ENCODE measurements at places on chromosomes 16 and 17.

DNA sequence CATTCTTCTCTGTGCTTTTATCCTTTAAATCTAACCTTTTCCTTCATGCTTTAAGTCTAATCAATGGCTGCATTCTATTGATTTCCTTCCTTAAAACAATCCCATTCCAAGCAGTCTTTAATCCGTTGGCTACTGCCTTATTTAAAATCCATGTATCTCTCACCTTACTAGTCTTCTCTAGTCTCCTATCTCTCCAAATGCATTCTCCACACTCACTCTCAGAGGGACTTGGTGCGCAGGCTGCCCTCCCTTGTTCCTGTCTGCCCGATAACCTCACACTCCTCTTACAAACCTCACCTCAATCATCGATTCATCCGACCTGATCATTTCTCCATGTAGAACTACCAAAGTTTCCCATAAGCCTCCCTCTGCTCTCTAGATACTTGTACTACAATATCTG is 23.1 kb downstream of the PSMD12 start:
- DNase-seq, result no peak

- no peak for DNase-seq
Observed at GRCh38 chr16:410516-411178, 9.0 kb downstream of the DECR2 start.

GRCh38 chr17:31534223-31534888 is 142.9 kb downstream of the RAB11FIP4 start:
- DNase-seq, result no peak

DNA sequence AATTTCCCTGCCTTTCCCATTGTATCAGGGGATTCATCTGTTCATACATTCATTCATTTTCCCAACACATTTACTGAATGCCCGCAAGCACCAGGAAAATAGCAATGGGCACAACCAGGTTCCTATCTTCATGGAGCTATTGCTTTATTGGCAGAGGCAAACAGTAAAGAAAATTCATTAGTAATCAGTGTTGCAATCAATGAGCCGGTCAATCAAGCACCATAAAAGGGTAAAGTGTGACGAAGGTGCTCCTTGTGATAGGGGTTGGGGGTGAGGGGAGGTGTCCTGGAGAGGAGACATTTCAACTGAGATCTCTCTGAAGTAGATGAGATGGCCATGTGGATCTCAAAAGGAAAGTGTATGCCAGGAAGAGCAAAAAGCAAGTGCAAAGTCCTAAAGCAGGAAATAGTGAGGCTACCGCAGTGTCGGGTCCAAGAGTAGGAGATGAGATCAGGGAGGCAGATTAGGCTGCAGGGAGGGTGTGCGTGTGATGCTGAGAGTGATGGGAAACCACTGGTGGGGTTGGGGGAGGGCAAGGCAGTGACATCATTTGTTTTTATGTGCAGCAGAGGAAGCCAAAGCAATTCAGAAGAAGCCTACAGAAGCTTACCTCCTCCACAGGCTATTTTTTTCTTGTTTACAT is 28.4 kb downstream of the CDH13 start:
- no peak for DNase-seq

DNA sequence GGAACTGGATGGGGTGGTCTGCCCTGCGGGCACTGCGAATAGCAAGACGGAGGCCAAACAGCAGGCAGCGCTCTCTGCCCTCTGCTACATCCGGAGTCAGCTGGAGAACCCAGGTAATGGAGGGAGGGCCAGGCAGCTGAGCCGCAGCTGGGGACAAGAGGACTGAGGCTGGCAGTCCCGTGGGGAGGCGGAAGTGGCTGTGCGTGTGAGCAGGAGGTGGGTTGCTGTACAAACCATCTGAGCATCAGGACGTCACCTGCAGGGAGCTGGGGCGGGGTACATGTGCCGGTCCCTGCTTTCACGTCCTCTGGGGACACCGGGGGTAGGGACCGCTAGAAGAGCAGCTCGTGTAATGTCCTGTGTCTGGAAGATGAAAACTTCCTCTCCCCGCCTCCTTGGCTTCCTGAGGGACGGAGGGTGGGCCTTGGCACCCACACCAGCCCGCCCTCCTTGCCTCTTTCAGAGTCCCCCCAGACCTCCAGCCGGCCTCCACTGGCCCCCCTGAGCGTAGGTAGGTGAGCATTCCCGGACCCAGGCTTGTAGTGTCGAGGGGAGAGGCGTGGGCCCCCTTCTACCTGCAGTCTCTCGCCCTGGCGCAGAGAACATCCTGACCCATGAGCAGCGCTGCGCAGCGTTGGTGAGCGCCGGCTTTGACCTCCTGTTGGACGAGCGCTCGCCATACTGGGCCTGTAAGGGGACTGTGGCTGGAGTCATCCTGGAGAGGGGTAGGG is 3.7 kb downstream of the ADAD2 start:
- DNase-seq, result peak; percentile 12

DNA sequence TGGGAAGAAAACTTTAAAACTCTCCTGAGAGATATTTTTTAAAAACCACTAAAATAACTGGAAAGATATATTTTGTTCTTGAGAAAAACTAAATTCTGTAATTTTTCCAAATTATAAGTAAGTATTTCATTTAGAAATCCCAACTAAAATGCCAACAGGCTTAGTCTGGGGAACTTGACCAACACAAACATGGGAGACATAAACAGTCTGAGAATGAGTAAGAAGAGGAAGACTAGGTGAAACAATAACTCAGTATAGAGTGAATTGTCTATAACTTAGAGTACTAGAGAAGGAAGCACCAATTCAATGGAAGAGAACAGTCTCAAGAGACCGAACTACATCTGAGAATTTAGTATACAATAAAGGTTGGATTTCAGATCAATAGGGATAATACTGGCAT is 2.9 kb downstream of the CMTM1 start:
- no peak for DNase-seq

DNA sequence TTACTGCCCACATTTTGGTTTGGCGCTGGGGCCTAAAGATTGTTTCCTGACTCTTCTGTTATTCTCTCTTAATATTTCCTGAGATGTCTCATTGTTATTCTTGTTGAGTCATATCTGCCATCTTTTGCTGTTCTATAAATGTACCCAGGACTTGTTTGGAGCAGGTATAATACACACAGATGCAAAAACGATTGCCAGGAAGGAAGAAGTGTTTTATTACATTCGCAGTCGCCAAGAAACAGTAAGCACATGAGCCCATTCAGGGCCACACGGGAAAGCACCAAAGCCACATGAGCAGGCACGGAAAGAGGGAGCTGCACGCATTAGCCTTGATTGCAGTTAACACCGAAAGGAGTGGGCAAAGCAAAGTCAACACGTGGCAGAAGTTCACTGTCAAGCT is 70.2 kb downstream of the ARHGAP44 start:
- DNase-seq, result no peak

GRCh38 chr17:41480136-41480535 is 815 bp downstream of the KRT35 start:
- no peak for DNase-seq

- no peak for DNase-seq
Observed at GRCh38 chr16:49836668-49837067, 19.2 kb downstream of the ZNF423 start.

GRCh38 chr16:30407804-30408534 is 563 bp downstream of the ZNF771 start:
- no peak for DNase-seq

DNA sequence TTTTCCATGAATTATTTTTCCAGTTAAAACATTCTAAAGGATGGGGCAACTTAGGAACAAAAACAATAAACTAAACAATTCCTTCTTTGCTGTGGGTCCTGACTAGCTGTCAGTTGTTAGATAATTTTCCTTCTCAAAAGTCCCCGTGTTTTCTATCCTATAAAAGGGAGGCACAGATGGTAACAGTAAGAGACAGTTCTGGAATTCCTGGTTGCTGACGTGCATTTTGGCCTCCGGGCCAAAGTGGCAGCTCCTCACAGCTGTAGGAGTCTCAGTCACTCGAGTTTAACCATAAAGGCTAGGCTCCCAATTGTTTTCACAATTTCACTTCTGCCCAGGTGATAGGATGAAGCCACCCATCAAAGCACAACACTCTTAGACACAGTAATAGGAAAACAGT is 77.0 kb upstream of the ZNF423 start:
- DNase-seq, result no peak

DNA sequence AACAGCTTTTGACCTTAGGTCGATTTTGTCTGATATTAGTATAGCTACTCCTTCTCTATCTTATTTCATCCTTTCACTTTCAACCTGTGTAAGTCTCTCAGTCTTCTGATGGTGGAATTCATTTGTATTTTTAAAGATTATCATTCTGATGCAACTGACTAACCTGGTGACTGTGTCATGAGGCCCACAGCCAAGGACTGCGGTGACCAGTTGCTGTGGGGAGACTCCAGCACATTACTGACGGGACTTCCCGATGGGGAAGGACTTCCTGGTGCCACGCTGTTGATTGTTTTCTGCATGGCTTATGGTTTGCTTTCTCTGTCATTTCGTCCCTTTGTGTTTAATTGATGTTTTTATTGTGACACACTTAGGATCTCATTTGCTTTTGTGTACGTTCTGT is 34.2 kb downstream of the RMI2 start:
- no peak for DNase-seq

- DNase-seq, result no peak
Observed at GRCh38 chr16:66905633-66906539, 12.8 kb downstream of the CDH16 start.

GRCh38 chr17:75344666-75345065 is 55.4 kb upstream of the SLC25A19 start:
- peak; percentile 20 for DNase-seq

DNA sequence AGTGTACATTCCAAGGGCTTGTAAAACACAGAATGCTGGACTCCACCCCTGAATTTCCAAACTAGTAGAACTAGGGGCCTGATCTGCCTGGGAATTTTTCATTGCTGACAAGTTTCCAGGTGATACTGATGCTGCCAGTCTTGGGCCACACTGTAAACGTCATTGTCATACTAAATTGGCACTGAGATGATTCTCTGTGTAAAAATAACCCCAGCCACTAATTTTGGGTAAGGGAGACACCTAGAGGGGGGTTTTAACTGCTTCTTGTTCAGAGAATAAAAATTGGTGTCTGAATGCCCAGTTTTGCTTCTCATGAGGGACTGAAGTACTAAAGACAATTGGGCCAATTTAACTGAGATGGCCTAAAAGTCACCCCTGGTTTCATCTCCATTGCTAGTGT is 5.0 kb upstream of the CDH13 start:
- DNase-seq, result no peak

DNA sequence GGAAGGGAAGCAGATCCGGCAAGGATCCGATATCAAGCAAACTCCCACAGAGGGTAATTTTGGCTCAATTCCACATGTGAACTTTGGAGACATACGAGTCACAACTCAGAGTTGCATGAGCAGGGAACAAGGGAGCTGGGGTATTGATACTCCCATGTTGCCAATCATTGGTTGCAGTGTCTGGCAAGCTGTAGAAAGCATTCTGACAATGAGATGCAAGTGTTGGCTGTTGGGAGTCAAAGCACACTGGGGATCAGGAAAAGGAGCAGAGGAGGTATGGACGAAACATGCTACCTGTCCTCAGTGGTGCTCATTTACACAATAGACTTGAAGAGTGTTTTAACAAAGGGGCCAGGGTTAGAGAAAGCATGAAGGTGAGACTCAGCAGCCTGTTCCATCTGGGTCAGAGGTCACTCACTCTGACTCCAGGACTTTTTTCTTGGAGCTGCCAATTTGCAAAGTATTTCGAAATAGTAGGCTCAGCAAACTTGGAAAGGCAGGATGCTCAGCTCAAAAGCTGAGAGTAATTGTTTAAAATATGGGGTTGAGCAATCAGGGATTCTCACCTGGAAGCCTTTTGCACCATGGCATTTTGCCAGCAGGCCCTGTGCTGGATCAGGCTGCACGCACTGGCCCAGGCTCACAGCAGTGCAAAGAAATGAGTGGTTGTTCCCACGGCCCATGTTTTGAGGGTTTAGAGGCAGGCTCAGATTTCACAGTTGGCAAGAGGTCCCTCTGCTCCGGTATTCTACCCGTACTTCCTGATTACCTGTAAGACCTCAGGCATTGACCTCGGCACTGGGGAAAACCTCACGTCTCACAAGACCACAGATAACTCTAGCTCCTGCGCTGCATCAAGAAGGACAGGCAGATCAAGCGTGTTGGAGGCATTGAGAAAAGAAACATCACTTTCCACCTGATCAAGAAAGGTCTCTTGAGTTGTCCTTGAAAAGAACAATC is 17.6 kb upstream of the NKD1 start:
- no peak for DNase-seq

GRCh38 chr16:89313583-89313982 is 96.1 kb downstream of the ZNF778 start:
- no peak for DNase-seq

DNA sequence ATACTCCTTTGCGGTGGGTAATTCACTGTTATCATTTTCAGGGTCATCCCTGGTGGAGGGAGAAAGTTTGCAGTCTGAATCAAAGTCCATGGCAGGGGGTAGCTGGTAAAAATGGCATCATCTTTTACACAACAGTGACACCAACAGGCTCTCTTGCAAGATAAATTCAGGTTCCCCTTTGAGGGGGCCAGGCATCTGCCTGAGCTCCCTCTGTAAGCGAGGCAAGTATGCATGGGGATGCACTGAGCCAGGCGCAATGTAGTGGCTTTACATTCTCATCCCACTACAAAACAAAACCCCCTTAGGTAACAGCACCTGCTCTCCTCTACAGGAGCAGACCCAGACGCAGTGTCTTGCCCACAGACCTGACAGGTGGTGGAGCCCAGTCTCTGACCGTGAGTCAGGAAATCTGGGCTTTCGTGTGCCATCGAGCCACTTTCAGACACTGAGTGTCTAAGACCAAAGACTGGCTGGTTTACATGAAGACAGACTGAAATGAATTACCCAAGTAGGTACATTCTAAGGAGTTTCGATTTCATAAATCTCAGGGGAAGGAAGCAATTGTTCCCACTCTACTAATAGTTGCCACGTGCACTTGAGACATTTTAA is 17.7 kb downstream of the LITAFD start:
- DNase-seq, result no peak

- DNase-seq, result no peak
Observed at GRCh38 chr16:84790301-84790700, 29.5 kb upstream of the CRISPLD2 start.

- no peak for DNase-seq
Observed at GRCh38 chr17:55283256-55283965, 18.7 kb downstream of the HLF start.

DNA sequence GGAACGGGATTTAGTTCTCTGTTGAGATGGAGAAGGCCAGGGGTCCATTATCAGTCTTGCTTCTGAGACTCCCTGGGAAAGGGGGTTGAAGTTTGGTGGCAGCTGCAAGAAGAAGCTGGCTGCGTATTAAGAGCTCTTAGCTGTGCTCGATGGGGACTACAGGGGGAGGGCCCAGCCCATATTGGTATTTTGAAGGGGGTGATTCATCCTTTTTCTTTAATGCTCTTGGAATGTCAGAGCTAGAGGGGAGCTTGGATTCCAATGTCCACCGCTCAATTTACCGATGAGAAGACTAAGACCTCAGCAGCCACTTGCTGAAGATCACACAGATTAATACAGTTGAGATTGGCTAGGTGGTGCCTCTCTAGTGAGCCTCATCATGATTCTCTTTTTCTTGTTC is 5.0 kb downstream of the NOG start:
- no peak for DNase-seq

DNA sequence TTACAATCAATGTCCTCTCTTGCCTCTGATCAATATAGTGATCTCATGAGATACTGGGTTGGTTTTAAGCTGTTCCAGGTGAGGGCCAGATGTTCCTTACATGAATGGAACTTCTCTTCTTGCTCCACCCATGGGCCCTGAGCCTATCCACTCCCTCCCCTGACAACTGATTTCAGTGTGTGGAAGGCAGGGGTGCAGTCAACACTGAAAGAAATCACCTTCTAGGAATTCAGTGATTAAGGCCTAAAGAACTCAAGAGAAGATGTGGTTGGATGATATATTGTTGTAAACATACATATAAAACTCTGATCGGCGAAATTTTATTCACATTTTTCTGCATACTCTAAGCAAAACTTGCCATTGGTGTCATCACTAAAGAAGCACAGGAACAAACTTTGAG is 6.7 kb upstream of the GOSR2 start:
- DNase-seq, result no peak
